ENCODE measurements at places on chromosomes 4 and X.

GRCh38 chr4:170008371-170008770, 17.8 kb downstream of the MFAP3L start:
- DNase-seq = no peak

GRCh38 chr4:86032476-86033022, 327.3 kb downstream of the MAPK10 start:
- no peak for DNase-seq

DNA sequence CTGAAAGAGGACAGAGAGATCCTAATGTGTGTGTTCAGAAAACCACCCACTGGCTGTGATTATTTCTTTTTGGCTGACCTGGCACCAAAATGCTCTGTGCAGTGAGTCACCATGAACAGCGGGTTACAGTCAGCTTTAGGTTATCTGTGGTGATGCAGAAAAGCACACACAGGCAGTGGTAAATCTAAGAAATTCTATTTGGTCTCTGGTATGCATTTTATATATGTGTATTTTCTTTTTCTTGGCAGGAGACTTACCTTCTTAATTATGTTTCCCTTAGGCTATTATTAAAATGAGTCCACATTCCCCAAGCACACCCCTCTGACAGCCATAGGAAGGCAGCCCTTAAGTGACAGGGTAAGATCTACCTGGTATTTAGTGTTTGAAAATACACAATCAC, 79.1 kb upstream of the TFDP3 start:
- no peak for DNase-seq

GRCh38 chr4:130186931-130187330, 1091.0 kb downstream of the C4orf33 start:
- no peak for DNase-seq

GRCh38 chr4:4984186-4984585, 35.1 kb downstream of the CYTL1 start:
- DNase-seq = no peak

DNA sequence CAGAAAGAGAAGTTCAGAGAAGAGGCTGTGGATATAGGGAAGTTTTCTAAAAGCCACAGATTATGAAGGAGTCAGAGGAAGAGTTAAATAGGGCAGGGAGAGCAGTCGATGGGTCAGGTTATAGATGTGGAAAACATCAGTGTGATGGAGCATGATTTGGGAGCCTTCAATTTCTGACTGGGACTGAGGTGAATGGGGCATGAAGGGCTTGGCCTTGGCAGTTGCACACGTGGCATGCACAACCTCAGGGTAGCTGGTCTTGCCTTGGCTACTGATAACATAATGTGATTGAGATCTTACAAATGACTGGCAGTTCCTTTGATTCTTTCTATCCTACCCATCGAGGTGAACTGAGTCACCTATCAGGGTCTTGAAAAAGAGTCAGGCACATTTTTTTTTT, 59.7 kb downstream of the AFM start:
- DNase-seq = no peak

DNA sequence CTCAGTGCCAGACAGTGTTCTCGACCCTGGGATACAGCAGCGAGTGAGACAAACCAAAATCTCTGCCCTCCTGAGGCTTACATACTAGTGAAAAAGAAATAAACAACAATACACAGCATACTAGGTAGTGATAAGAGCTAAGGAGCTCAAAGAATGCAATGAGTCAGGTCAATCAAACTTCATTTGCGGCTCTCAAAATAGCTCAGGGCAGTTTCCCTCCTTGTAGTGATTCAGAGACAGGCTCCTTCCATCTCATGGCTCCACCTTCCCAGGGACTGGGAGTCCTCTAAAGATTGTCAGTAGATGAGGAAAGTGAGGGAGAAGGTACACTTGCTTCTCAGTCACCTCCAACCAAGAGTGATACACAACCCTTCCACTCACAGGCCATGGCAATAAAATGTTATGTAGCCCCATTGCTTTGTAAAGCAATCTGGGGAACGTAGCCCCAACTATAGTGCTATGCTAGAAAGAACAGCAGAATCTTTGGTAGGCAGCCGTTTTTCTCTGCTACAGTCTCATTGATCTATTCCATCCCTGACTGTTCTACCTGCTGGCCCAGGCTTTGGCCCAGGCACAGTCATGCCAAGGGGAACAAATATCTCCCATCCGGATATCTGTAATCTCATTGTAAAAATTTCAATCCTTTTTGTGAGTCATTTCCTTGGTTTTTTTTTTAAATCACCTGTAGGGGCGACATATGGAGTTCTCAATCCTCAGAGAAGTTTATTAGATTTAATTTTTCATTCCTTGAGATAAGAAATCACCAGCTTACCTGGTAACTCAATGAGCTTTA, 183.1 kb upstream of the S100G start:
- no peak for DNase-seq

All from endothelial cell (in vitro differentiated cells).